ENCODE measurements at places on chromosomes 4 and X.

- no peak for DNase-seq
These were observed 5.5 kb upstream of the HGFAC start for GRCh38 chr4:3436048-3436797.

GRCh38 chr4:90844241-90844640 lies 717.0 kb downstream of the CCSER1 start:
- no peak for DNase-seq

- no peak for DNase-seq
These were observed 81.0 kb downstream of the ADGRA3 start for GRCh38 chr4:22434895-22435294.

DNA sequence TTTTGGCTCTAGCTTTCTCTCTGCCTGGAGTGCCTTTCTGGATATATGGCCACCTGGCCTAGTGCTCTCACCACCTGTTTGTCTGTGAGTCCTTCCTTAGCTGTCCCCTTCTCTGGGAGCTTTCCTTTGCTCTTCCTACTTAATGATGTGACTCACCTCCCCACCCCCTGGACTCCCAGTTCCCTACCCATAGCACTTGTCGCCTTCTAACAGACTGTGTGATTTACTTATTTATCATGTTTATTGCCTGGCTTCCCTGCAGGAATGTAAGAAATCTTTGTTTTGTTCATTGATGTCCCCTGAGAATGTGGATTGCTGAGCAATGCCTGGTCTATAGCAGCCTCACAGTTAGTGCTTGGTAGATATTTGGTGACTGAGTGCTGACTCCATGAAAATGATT lies 18.9 kb downstream of the ADD1 start:
- DNase-seq = no peak

- no peak for DNase-seq
These were observed 35.5 kb downstream of the TET2 start for GRCh38 chr4:105182211-105182610.

DNA sequence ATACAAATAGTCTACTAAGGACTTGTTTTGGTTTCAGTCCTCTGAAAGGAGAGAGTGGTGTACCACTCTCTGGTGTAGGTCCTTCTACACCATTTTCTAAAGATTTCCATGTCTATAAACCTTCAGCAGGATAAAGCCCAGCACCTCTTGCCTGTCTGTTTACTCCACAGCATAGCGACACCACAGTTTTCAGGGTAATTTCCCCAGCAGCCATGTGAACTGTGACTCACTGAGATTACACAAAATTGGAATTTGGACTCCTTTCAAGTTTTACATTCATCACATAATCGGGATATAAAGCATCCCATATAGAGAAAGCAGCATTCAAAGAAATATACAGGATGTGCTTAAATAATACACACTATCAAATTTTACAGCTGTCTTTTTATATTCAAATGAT lies 229.6 kb downstream of the PRDM5 start:
- DNase-seq = no peak

DNA sequence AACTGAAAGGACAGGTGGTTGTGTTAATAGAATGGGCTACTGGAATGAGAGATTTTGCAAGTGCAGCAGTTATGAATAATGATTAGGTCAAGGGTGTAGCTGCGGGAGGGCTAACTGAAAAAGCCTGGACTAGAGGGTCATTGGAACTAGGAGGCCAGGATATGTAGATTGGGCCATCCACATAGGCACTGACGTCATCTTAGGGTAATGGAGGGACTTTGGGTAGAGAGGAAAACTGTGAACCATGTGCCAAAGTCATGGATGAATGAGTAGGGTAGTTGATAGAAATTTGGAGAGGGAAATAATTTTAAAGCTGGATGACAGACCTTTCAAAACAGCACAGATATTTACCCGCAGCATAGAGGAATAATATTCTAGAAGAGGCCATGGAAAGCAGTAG lies 123.6 kb upstream of the SLITRK2 start:
- DNase-seq = no peak

GRCh38 chr4:157242871-157243270 lies 22.3 kb downstream of the GRIA2 start:
- DNase-seq = no peak

DNA sequence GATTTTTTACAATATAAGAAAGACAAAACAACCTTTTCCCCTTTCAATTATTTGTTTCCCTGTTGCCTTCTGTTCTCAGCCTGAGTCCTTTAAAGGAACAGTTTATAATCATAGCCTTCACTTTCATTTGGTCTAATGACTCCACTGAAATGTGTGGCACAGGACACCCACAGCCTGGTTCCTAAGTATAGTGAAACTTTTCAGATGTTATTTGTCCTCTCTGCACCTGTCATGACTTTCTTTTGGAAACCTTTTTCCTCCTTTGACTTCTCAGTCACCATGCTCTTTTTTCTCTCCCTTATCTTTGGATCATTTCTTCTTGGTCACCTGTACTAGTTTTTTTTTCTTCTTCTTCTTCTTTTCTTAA lies 237.8 kb upstream of the ANXA3 start:
- DNase-seq = no peak

GRCh38 chrX:154724993-154725756 lies 25.7 kb downstream of the GAB3 start:
- DNase-seq = no peak

DNA sequence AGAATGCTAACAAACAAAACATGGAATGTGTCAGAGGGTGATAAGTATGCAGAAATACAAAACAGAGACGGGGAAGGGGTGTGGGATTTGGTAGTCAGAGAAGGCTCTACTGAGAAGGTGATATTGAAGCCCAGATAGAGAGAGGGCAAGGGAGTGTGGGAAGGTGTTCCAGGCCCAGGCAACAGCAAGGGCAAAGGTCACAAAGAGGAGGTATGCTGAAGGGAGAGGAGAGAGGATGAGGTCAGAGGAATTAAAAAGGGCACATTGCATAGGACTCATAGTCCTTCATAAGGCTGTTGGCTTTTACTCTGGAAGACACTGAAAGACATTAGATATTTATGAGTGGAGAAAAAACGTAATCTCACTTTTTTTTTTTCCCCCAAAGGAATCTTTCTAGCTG lies 82.6 kb upstream of the TNIP3 start:
- DNase-seq = no peak

DNA sequence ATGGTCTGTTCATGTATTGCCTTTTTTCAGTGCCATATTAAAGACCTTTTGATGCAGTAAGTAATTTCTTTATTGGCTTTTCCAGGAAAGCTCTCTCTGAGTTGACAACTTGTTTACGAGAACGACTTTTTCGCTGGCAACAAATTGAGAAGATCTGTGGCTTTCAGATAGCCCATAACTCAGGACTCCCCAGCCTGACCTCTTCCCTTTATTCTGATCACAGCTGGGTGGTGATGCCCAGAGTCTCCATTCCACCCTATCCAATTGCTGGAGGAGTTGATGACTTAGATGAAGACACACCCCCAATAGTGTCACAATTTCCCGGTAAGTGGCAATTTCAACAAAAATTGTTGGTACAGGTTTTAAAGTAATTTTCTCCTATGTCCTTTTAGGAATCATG lies 148.0 kb downstream of the STIM2 start:
- no peak for DNase-seq

DNA sequence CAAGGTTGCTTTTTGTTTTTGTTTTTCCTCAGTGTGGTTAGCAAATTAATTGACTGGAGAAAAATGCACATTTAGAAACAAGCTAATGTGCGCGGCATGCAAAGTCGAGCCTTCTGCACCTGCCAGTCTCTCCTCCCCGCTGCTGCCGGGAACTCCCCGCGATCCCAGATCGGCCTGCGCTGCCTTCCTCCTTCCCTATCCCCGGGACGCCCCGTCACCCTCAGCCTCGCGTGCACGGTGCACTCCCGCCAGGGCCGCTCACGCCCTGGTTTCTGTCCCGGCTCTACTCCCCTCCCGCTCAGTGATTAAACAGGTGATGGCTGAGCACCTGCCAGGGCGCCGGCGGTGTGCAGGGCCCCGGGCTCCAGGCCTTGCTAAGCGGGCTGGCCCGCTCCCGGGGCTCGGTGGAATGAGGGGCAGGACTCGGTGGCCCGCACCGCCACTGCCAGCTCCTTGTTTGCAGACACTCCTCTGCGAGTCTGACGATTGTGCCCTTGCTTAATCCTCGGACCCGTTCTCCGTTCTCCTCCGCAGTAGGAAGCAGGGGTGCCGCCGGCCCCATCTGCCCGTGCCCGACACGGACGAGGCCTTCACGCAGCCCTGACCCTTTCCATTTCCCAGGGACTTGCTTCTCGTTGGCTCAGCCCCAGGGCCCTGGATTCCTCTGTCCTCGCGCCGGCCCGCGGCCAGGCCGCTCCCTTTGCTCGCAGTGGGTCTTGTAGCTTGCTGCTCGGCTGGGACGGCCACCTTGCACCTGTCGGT lies 143.4 kb downstream of the TRIML1 start:
- no peak for DNase-seq

DNA sequence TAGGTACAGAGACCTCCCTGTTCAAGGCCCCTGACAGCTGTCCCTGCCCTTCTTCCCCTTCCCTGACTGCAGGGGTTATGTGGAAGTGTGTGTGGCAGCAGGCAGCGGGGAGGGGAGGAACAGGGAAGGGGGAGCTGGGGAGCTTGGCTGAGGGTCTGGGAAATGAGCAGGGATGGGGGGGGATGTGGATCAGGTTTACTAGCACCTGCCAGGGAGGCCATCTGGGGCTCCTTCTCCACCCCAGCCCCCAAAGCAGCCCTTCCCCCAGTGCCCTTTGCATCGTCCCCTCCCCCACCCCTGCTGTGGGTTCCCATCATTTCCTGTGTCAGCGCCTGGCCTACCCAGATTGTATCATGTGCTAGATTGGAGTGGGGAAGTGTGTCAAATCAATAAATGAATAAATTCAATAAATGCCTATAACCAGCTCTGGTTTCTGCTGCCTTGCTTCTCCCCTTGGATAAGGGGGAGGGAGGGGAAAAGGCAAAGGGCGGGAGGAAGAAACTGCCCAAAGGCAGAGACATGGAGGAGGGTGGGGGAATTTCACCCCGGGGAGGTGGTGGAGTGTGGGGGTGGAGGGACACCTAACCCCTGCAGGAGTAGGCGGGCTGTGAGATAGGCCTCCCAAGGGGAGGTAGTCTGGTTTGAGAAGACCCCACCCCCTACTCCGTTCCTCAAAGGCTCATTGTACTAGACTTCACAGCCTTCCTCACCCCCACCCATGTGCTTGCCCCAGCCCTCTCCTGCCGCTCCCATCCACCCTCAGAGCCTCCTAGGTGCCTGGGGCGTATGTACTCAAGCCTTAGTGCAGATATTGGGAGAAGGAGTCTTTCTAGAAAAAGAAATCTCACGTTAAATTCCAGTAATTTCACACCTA lies 3.2 kb downstream of the CXorf65 start:
- no peak for DNase-seq

- no peak for DNase-seq
These were observed 11.8 kb downstream of the HTN1 start for GRCh38 chr4:70062000-70062399.

- no peak for DNase-seq
These were observed 183.7 kb downstream of the EVC2 start for GRCh38 chr4:5524446-5525299.

DNA sequence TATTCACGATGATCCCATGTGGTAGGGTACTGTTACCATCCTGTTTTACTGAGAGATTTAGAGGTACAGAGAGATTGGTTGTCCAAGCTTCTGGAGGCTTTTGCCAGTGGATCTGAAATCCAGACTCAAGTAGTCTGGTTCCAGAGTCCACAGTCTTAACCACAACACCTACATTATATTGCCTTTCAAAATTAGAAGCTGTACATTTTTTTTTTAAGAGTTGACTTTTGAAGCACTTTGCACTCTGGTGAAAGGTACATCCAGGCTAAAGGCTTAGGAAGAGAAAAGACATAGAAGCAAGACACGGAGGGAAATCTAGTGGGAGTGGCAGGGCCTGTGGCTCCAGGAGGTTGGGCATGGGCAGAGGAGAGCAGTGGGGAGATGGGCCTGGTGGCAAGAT lies 122.1 kb downstream of the AFF1 start:
- no peak for DNase-seq

DNA sequence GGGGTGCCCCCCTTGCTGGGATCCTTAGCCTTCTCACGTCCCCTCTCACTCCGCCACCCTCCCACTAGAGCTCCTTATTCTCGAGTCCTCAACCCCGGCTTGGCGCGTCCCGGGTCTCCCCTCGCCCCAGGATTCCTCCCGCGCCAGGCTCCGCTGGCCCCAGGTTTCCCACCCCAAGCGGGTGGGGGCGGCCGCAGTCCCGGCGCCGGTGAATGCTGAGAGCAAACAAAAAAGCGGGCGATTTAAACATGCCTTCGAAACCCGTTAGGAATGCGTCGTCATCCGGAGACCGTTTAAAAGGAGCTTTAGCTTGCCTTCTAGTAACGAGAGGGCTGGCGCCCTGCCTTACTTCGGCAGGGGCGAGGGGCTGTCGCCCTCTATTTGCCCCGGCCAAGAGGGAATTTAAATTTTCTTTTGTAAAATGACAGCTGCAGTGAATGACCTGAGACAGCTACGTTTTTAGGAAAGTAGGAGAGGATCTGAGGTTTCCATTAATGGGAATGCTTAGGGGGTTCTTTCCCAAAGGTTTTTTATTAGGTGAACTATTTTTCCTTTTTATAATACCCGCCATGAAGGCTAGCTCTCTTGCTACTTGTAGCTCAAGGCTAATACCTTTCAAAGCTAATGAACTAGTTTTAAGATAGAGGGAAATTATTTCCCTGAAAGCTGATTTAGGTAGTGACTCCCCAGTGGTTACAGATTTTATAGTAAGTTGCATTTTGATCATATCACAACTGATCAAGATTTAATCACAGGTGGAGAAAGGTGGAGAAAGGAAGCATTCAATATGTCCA lies 3.1 kb downstream of the JADE1 start:
- DNase-seq = no peak

DNA sequence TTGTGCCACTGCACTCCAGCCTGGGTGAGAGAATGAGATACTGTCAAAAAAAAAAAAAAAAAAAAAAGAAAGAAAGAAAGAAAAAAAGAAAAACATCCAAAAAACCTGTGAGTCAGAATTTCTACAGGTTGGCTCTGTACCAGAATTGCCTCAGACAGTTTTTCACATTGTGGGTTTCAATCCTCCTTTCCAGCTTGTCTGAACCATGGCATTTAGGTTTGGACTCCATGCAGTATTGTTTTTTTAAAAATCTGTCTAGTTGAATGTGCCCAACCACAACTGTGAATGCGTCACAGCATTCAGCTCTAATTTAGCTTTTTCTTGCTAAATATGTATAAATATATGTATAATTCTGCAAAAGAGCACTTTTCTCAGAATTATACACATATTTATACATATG lies 31.4 kb upstream of the ARSH start:
- DNase-seq = no peak

DNA sequence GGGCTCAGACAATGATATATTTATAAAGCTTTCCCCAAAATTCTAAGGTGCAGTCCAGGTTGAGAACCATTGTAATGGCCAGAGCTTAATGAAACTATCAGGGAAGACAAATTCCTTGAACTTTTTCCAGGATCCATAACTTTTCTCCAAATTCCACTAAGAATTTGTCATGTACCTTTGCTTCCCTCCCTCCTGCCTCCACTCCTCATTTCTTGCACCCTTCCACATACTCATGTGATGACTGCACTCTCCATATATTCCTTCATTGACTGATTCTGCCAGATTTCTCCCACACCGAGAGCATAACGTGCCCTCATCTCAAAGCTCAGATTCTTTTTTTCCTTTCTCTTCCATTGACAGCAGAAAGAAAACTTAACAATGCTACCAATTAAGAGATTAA lies 20.9 kb upstream of the AMELX start:
- no peak for DNase-seq

Measured in stimulated activated CD8-positive, alpha-beta memory T cell treated with anti-CD3 and anti-CD28 coated beads, Interleukin-2, amount 100 ng/mL, for 1 hour (primary cell).